HS-5 (cell line): ENCODE measurements at places on chromosomes 2 and 18.

- DNase-seq = no peak
Observed at GRCh38 chr2:63056107-63057050, 5.7 kb downstream of the OTX1 start.

DNA sequence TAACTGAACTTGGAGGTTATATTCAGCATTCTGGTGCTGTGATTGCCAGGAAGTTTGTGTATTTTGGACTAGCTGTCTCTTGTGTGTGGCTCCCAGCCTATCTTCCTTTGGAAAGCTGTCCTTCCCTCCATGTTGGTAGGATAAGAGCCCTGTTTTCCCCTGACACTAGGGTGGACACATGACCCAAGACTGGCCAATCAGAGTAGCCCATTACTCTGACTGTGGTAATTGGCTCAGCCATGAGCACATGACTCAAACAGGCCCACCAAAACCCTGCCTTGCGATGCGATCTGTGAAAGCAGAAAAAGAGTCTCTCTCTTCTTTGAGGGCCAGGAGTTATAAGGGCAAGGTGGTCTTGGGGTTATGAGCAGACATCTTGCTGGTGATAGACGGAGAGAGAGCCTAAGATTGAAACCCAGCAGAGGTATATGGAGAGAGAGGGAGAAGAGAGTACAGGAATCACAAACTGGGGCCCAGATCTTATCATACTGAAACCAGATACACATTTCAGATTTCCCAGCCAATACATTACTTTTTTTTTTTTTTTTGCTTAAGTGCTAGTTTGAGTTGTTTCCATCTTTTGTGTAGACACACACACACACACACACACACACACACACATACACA, 45.3 kb upstream of the SERPINE2 start:
- DNase-seq = no peak

- no peak for DNase-seq
Observed at GRCh38 chr18:11146238-11146946, 3.0 kb downstream of the PIEZO2 start.

DNA sequence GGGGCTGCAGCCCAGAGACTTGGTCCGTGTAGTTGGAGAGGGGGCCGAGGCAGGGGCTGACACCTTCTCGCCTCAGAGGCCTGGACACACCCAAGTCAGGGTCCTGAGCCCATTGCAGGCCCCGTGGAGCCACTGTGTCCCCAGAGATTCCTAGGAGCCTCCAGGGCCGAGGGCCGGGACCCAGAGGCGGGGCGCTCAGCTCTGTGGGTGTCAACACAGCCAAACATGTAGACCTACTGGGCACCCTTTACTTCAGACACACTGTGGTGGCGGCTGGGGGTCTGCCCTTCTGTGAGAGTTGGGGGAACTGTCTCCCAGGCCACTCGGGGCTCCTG, 459 bp upstream of the ESPNL start:
- no peak for DNase-seq
